Activated CD4-positive, alpha-beta T cell treated with anti-CD3 and anti-CD28 coated beads for 4 hours (primary cell): ENCODE measurements at places on chromosomes 4 and X.
A peak's percentile ranks its signal among the peaks of the same experiment; 100 is the strongest.

GRCh38 chr4:136371231-136371630 lies 1161.1 kb downstream of the PCDH18 start:
- no peak for DNase-seq

DNA sequence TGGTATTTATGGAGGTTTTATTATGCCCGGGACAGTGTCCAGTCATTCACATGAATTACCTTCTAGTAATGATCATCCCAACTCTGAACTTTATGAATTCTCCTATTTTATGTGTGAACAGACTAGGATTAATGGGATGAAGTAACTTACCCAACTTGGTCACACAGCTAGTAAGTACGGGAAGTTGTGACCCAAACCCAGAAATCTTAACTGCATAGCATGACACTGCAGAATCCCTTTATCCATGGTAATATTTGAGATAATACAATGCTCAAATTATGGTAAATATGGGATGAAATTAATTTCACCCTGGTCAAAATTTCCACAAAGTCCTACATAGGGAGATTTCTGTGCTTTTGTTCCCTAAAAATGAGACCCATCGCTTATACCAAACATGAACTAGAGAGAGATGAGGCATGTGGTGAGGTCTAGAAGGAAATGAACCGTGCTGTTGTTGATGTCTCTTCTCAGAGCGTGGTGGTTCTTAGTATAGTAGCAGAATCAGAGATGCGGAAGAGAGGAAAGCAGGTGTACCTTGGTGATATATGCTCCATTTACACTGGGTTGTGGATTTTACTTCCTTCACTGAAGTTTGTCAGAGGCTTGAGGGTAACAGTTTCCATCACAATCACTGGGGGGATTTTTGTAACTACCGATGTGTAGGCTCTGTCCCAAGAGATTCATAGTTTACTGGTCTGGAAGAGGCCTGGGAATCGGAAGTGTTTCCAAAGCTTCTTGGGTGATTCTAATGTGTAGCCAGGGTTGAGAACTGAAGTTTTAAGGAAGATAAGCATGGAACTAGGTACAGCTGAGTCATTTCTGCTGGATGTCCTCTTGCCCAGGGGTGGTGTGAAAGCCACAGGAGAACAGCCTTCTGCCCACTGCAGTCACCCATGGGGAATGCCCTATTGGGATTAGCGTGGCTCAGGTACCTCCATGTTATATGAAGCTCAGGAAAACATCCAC lies 30.2 kb upstream of the FAM9C start:
- no peak for DNase-seq

DNA sequence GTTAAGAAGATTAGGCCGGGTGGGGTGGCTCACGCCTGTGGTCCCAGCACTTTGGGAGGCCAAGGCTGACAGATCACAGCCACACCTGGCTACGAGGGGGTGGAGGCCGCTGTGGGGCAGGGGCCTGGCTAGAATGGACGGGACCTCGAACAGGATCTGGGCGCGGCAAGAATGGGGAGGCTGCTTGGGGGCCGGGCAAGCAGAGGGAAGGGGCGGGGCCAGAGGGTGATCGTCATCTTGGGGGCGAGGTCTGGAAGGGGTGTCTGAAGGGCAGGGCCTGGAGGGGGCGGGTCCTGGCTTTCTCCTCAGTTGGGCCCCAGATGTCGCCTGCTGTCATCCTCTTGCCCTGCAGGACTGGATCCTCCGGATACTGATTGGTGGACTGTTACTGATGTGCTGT lies 57.3 kb upstream of the ENPEP start:
- DNase-seq, result no peak

- no peak for DNase-seq
Observed at GRCh38 chr4:74900862-74901261, 32.1 kb upstream of the PARM1 start.

DNA sequence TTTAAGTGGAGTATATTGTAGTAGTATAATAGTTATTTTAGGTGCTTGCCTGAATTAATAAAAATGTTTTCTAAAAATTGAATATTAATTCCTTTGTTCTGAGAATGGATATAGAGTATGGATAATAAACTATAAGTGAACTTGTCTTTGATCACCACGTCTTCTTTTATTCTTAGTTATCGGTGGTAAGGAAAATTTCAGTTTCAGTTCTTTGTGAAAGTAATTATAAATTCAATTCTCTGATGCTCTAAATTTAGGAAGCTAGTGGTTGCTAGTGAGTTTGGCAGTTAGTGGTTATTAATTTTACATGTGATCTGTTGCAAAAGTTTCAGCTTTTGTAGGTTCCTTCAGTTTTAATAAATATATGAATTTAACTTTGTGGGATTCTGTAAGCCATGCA lies 30.8 kb downstream of the MRPL1 start:
- DNase-seq, result no peak

DNA sequence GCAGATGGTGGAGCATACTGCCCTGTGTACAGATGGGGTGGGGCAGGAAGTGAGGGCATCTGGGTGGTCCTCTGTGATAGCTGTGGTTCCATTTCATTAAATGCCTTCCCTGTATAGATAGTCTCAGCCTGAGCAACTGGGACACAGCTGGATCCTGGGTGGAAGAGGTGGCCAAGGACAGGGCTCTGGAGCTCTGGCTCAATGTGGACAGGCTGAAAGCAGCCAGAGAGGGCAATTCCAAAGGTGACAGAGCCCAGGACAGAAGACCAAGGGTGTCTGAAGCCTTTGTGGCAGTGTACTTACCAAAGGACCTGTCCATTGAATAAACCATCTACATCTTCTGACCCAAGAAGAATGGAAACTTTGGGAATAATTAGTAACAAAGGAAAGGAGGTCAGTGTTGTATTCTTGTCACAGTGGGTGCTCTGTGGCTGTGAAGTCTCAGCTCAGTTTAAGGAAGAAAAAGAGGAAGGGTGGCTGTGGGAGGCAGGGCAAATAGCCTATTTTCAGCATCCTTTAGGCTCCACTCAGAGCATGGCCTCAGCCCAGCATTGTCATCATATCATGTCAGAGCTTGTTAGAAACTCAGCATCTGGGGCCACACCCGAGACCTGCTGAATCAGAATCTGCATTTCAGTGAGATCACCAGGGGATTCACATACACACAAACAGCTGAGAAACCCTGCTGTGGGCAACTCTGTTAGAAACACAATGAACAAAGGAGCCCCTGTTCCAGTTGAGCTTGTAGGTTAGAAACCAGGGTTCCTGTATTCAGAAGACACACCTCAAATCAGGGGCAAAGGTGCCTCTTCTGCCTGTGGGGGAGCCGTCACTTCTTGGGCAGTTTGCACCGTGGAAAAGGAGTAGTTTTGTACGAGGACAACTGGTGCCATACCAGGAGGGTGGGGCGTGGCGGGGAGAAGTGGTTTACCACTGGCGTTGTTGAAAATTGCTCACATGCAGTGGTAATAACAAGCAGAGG lies 168.6 kb downstream of the PTTG2 start:
- DNase-seq, result peak; percentile 60

DNA sequence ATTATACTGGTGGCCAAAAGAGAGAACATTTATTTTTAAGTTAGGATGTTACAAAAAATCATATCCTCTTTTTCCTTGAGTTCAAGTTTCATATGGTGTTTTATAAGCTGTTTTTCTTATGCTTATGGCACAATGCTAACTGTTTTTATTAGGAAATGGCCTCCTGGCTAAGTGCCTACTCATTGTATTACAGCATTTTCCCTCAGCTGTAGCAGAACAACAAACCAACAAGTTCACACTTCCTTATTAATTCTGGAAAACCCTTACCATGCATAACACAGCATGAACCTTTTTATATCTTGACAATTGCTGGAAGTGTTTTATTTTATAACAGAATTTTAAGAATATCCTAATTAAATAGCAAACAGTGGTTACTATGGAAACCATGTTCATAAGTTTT lies 165.8 kb downstream of the GASK1B start:
- no peak for DNase-seq

- DNase-seq, result no peak
Observed at GRCh38 chr4:106426069-106426468, 57.5 kb upstream of the GIMD1 start.

- DNase-seq, result no peak
Observed at GRCh38 chrX:7983581-7983980, 56.4 kb upstream of the PNPLA4 start.

DNA sequence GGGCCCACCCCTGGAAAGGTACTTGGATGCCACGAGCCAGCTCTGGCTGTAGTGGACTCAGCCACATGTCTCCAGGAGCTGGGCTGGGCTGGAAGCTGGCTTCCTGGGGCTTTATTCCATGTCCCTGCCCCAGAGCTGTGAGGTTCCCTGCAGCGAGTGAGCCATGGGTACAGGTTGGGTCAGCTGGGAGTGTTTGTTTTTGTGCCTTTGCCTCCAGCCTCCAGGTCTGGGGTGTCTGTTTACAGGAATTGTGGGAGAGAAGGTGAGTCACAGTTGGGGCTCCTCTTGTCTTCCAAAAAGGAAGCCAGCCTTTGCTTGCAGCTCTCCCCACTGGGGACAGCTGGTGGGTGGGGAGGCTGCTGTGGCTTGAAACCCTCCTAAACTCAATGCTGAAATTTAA lies 21.5 kb downstream of the SORCS2 start:
- no peak for DNase-seq

GRCh38 chr4:138062929-138063328 lies 179.2 kb downstream of the SLC7A11 start:
- no peak for DNase-seq

- DNase-seq, result no peak
Observed at GRCh38 chr4:99202536-99202935, 16.5 kb downstream of the ADH6 start.

GRCh38 chr4:47167081-47168035 lies 136.0 kb downstream of the GABRB1 start:
- no peak for DNase-seq

- DNase-seq, result no peak
Observed at GRCh38 chr4:184344899-184345572, 127.4 kb upstream of the ENPP6 start.

- no peak for DNase-seq
Observed at GRCh38 chr4:121421594-121421993, 40.8 kb upstream of the QRFPR start.

DNA sequence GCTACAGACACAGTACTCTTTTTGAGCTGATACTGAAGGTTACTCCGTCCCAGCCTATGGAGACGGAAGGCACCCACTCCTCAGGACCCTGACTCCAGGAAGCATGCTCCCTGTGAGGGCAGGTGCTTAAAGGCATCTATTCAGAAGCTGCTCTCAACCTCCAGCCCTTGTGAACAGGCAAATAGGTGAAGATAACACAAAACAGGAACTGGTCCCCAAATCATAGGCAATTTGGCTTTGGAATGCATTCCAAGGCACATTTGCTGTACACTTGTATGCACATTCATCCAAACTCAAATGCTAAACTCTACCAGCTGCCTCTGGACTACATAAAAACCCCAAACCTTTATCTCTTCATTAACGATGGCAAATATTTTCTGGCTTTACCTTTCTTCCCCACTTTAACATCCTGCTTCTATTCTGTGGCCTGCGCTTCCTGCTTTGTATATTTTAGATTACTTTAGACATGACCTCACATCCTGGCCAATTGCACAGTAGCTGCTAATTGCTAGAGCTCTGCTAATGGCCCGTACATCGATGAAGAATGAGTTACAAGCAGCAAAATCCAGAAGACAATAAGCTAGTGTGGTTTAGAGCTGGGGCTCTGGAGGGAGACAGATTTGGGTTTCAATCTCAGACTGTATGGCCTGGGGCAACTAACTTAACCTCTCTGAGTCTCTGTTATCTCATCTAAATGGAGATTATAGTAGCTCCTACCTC lies 3.2 kb downstream of the SEL1L3 start:
- DNase-seq, result no peak

- DNase-seq, result no peak
Observed at GRCh38 chr4:71229477-71230270, 109.1 kb upstream of the SLC4A4 start.

DNA sequence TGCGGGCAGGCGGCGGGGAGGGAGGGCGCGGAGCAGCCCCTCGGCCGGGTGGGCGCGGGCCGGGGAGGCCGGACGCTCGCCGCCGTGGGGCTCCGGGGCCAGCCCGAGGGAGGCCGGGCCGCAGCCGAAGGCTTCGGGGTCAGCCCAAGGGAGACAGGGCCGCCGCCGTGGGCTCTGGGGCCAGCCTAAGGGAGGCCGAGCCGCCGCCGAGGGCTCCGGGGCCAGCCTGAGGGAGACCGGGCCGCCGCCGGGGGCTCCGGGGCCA lies 251 bp downstream of the KIAA0232 start:
- DNase-seq, result no peak

DNA sequence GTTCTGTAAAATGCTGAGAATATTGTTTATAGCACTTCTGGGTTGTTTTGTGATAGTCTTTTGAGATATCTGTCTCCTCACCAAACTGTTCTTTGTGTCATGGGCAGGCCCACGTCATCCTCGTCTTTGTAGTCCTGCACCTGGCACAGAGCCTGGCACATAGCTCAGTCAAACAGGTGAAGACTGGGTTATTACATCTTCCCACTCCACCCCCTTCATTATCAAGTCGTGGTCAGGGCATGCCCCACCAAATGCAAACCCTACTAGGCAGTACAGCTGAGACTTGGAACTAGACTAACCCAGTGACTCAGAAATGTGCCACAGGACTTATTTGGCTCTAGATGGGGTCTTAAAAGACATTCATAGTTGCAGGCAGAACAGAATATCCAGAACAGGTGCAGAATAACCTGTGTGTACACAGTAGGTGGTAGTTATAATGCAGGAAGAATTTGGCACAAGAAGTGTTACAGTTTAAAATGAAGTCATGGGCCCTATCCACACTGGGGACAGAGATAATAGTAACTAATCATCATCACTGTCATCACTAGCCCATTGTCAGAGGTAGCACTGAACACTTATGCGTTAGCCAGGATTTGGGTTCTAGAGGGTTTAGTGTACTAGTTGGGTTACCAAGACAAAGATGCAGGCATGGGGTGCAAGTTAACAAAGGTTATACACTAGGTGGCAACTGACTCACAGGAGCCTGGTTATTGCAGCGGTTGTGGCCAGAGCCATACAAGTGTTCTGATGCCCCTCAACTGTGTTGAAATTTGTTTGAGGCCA lies 74.9 kb downstream of the TBL1X start:
- no peak for DNase-seq

- DNase-seq, result no peak
Observed at GRCh38 chr4:186942758-186943377, 219.2 kb upstream of the FAT1 start.

GRCh38 chrX:148069759-148070503 lies 88.8 kb downstream of the FMR1NB start:
- no peak for DNase-seq

DNA sequence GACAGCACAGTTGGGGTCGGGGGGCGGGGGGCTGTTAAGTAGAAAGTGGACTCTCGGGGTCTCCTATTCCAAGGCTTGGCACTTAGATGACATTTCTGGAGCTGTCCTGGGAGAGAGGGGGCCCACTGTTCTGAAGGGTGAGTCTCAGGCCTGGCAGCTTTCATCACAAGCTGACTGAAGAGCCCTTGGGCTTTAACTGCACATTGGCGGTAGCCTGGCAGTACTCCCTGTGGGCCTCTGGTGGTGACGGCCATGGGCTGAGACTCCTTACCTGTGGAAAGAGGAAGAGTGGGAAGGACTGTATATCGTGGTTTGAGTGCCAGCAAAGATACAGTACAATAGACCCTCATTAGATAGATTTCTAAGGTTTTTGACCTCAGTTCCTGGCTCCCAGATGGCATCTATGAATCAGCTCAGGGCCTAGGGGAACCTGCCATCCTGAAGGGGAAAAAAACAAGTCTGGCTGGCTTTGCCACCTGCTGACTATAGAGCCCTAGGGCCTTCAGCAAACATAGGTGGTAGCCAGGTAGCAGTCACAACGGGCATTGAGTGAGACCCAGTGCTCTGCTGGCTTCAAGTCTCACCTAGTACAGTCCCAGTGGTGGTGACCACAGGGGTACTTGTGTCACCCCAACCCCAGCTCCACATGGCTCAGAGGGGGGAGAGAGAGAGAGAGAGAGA lies 87.9 kb downstream of the ANKRD17 start:
- no peak for DNase-seq

- DNase-seq, result peak; percentile 73
Observed at GRCh38 chr4:153153339-153153871, 50.8 kb upstream of the TRIM2 start.

GRCh38 chr4:726838-727237 lies 21.2 kb downstream of the PCGF3 start:
- no peak for DNase-seq
